Daoy (cell line): ENCODE measurements at places on chromosomes 11 and 22. TPM values are rescaled to one million over a fixed set of nuclear protein-coding genes. Genes with fewer than 3 reads are reported as not detected.

GRCh38 chr11:112103446-112103845 lies 16.8 kb downstream of the SDHD start:
- DNase-seq, result no peak

DNA sequence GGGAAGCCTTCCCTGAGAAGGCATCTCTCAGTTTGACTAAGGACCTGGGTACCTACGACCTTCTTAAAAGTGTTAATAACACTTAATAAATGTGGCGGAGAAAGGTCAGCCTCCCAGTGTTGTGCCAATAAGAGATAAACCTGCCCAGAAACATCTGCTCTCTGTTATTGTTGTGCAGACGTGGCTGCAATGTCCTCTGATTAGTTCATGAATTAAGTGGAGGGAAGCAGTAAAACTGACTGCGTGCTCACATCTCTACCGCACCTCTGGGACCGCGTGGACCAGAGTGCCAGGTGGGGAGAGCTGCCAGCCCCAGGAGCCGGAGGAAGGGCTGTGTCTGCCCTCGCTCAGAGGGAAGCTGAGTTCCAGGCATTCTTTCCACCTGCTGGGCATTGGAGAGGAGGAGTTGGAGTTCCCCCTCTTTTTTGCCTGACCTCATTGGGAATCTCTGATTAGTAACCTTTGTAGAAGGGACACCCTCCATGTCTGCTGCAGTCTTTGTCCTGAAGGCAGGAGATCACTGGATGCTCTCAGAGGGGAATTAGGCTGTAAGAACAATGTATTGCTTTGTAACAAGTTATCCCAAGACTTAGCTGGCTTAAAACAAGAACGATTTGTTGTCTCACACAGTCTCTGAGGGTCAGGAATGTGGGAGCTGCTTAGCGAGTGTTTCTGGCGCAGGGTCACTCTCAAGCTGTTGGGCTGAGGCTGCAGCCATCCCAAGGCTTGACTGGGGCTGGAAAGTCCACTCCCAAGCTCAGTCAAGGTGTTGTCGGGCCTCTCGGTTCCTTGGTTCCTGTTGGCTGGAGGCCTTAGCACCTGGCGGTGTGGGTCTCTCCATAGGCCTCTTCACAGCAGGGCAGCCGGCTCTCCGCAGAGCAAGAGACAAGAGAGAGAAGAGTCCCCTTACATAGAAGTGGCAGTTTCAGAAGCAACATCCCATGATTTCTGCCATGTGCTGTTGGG lies 247.6 kb upstream of the TBCEL start:
- no peak for DNase-seq

GRCh38 chr11:15379483-15379882 lies 264.8 kb downstream of the INSC start:
- DNase-seq, result no peak

PRR14L gene
- 9.3 and 13.5 TPM in 2 replicates for total RNA-seq

DNA sequence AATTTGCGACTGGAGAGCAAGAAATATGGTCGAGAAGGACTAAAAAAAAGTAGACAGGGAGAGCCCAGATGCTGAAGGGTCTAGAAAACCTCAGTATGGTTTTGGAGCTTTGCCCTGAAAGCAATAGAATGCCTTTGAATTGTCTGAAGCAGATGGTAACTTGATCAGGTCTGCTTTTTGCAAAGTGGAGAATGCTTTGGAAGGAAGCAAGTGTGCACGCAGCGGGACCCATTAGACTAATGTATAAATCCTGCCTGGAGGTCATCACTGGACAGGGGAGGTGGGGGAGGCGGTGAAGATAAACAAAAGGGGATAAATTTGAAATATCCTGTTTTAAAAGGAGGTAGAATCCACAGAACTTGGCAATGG lies 757 bp upstream of the HINFP start:
- peak; percentile 39 for DNase-seq

- DNase-seq, result no peak
These were observed 311.5 kb downstream of the MN1 start for GRCh38 chr22:27490080-27490479.

EIF3M gene
- total RNA-seq, result 1,374 and 2,009 TPM in 2 replicates

GRCh38 chr11:26958702-26959049 lies 35.2 kb upstream of the FIBIN start:
- no peak for DNase-seq

OOSP1 gene
- not detected in 2 replicates for total RNA-seq

DNA sequence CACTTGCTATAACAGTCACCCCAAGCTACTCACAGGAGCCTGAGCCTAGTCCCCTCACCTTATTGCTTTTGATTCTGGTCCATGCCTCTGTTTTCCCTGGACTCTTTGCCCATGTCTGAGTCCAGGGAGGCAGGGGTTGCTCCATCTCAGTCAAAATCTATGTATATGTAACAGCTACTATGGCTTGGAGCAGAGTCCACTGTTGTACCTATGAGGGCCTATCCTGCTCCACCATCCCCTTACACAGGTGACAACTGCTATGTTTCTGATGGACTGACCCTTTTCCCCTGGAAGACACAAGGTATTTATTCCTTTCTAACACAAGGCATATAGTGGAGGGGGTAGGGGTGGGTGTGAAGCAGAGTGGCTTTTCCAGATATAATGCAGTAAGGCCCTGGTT lies 119.6 kb downstream of the VPREB1 start:
- DNase-seq, result no peak

GRCh38 chr22:35736701-35737100 lies 19.0 kb downstream of the APOL5 start:
- no peak for DNase-seq

UPK3A gene
- total RNA-seq, result not detected in 2 replicates

SMIM38 gene
- total RNA-seq, result not detected in 2 replicates

GRCh38 chr11:9516113-9516512 lies 55.3 kb downstream of the ZNF143 start:
- DNase-seq, result no peak

- DNase-seq, result no peak
These were observed 534.8 kb downstream of the INSC start for GRCh38 chr11:15649371-15650104.

- DNase-seq, result peak; percentile 88
These were observed at the start of gene LRRC75B for GRCh38 chr22:24592851-24593558. Gene LRRC75B, minus strand, starts transcription at chr22:24593073. Its CDS starts 34 bp downstream, at chr22:24593039.

NAA40 gene
- 12.6 and 17.5 TPM in 2 replicates for total RNA-seq

DNA sequence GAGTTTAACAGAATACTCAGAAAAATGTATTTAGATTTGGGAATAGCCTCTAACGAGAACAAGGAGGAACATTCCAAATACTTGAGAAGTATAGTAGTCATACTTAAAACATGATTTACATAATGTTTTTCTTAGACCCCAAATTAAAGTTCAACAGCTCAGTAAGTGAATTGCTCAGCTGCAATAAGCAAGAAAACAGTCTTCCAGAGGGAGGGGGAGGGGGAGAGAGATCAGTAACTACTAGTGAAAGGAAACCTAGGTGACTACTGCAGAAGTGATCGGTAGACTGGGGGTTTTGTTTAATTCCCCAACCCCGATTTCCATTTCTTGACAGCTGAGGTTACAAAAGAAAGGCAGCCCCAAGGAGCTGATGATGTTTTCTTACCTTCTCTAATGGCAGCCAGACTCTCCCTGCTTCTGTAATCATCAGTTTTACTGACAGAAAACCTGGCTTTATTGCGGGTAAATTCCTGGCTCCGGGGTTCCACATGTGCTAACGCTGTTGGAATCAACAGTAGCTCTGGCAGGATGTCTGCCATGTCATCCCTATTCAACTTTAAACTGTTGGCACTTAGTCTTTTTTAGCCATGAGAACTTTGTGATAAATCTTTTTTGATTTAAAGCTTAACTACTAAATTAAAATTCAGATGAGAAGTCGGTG lies 82.4 kb upstream of the BIRC3 start:
- no peak for DNase-seq

DNA sequence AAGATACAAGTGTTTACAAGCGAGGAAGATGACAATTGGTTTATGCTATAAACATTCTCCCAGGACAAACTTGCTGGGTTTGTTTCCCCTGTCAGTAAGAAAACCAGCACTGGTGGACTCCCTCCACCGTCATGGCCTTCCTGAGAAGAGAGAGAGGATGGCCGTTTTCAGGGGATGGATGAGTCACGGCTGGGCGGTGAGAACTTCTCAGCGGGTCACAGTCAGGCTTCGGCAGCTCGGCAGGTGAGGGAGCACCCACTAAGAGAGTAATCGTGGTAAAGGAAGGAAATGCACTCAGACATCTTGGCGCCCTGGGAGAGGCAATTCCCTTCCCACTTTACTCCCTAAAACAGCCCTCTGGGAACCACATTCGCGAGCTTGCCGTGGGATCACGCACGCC lies 83.9 kb downstream of the NCAM1 start:
- DNase-seq, result peak; percentile 13

DNA sequence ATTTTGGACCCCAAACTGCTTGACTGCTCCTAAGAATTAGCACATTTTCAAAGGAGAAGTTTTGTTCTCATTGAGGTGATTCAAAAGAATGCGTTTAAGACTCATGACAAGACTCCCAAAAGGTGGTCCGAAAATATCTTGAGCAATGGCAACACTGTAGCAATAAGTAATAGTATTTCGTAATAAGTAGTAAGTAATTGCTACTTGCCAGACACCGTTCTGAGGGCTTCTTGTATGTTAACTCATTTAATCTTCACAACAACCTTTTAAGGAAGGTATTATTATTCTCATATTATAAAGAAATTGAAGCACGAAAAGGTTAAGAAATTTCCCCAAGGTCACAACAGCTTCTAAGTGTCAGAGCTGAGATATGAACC lies 184.0 kb upstream of the SORL1-AS1 start:
- no peak for DNase-seq

GRCh38 chr11:93846411-93846810 lies 4.0 kb downstream of the VSTM5 start:
- no peak for DNase-seq
